ENCODE measurements at places on chromosomes 12 and 14.
A peak's percentile ranks its signal among the peaks of the same experiment; 100 is the strongest.

DNA sequence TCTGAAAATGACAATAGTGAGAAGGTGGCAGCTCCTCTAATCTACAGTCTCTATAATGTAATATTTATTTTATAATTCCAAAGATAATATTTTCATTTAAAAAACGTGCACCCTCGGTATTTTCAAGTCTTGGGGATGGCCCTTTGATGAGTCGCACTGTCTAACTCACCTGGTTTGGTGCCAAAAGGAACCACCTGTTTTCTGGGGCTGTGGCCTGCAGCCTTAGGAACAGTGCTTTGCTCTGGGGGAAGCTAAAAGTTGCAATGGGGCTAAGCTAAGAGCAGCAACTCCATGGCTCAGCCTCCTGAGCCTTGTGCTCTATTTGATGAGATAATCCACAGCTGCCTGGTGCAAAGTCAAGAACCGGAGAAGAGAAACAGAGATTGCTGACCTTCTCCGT lies 6.4 kb upstream of the ENDOU start:
- no peak for DNase-seq

DNA sequence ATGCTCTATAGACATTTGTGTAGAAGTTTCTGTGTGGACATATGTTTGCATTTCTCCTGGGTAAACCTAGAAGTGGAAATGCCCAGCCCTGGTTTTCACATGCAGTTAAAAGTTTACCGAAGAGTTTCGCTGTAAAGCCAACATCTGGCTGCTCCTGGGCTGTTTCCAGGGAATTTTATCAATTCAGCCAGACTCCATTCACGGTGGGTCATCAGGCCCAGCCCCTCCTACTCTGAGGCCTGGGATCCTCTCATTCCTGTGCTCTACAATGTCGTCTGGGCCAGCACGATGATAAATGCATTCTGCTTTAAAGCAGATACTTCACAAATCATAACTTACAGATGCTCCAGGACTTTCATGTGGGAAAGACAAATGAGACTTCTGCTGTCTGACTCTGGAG lies 7.1 kb downstream of the NUAK1 start:
- no peak for DNase-seq

DNA sequence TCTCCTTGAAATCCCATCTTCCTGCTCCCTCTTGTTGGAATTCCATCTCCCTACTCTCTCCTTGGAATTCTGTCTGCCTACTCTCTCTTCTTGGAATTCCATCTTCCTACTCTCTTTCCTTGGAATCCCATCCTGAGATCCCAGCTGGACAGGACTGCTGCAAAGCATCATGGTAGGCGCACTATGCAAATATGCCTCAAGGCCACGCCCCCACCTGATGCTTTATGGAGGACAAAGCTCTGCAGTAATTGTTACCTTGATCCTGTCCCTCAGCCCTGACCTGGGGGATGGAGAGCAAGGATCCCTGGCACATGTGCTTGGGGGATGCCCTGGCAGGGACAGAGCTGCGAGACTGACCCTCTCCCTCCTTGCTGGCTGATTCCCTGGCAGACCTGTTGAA lies 185.6 kb downstream of the TBX5 start:
- DNase-seq, result no peak

DNA sequence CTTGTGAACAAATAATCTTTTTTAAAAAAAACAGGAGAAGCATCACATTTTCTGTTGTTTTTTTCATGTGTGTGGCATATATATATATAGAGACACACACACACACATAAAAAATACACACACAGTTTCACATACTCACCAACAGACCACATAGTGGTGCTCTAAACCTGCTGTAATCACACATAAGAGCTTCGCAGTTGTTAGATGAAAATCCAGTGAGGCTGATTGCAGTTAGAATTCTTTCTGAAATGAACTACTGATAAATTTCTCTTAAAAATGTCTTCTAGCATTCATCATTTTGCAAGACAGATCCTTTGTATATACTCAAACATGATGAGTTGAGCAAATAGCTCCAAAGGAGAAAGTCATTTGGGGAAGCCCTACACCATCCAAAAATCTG lies 434.3 kb upstream of the STXBP6 start:
- DNase-seq, result no peak

- DNase-seq, result no peak
These were observed 186.5 kb downstream of the PHETA1 start for GRCh38 chr12:111182382-111182781.

GRCh38 chr12:104680070-104680469 lies 223.3 kb downstream of the CHST11 start:
- DNase-seq, result peak; percentile 49

- no peak for DNase-seq
These were observed 13.9 kb downstream of the CSRP2 start for GRCh38 chr12:76864791-76865400.

DNA sequence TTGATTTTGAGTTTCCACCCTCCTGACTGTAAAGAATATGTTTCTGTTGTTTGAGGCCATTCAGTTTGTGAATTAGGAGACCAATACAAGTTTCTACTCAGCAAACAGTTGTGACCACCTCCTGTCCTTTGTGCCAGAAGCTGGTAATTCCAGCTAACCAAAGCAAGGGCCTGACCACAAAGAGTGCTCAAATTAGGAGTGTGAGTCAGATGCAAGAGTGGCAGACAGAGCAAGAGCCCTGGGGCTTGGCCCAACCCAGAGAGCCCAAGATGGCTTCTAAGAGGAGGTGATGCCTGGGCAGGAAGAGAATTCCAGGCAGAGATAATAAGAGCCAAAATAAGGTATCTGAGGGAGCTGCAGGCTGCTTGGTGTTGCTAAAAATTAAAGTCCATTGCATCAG lies 77.7 kb upstream of the C14orf132 start:
- DNase-seq, result no peak

DNA sequence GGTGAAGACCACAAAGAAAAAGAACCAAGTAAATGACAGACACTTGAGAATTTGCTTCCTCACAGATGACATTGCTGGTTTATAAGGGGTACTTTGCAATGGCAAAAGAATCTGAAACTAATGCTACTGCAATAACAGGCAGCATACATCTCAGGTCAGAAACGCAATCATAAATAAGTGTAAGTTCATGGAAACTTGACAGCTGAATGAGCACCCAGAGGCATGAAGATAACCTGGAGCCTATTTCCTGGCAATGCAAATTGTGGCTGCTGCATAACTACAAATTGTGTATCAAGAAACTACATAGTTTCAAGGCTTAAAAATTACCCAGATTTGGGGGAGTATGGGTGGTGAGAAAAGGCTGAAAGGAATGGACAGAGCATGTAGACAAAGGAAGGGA lies 8.5 kb upstream of the MYO1A start:
- no peak for DNase-seq

DNA sequence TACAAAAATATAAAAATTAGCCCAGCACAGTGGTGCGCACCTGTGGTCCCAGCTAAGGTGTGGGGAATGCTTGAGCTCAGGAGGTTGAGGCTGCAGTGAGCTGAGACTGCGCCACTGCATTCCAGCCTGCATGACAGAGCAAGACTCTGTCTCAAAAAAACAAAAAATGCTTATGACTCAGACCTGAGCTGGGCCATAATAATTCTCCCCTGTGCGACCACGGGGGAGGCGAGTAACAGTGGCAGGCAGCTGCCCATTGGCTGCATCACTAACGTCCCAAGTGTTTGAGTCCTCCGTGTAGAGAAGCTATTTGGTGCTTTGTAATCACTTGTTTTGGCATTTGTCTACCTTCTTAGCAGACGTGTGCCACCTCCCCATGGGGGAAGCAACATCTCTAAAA lies 24.9 kb downstream of the PSMC1 start:
- DNase-seq, result no peak

Data from activated CD4-positive, alpha-beta memory T cell treated with anti-CD3 and anti-CD28 coated beads, Interleukin-2, amount 10 ng/mL, durations not matched to agents 7 days and 5 days (primary cell).